ENCODE measurements at places on chromosomes 4 and X.
A peak's percentile ranks its signal among the peaks of the same experiment; 100 is the strongest.

- DNase-seq: no peak
Measured at GRCh38 chr4:74503580-74503979, 58.6 kb downstream of the AREG start.

- DNase-seq: no peak
Measured at GRCh38 chr4:189001283-189001970, 862.2 kb downstream of the TRIML1 start.

GRCh38 chr4:74625981-74626380, 168.3 kb downstream of the BTC start:
- no peak for DNase-seq

GRCh38 chr4:85929961-85930665, 429.7 kb downstream of the MAPK10 start:
- DNase-seq: peak; percentile 60

GRCh38 chr4:105343146-105343931, 130.5 kb downstream of the PPA2 start:
- DNase-seq: no peak

- no peak for DNase-seq
Measured at GRCh38 chr4:184536065-184536880, 61.9 kb upstream of the IRF2 start.

- DNase-seq: no peak
Measured at GRCh38 chrX:154748712-154749339, 2.1 kb downstream of the GAB3 start.

GRCh38 chr4:165779950-165780670, 92.9 kb upstream of the TLL1 start:
- DNase-seq: no peak

DNA sequence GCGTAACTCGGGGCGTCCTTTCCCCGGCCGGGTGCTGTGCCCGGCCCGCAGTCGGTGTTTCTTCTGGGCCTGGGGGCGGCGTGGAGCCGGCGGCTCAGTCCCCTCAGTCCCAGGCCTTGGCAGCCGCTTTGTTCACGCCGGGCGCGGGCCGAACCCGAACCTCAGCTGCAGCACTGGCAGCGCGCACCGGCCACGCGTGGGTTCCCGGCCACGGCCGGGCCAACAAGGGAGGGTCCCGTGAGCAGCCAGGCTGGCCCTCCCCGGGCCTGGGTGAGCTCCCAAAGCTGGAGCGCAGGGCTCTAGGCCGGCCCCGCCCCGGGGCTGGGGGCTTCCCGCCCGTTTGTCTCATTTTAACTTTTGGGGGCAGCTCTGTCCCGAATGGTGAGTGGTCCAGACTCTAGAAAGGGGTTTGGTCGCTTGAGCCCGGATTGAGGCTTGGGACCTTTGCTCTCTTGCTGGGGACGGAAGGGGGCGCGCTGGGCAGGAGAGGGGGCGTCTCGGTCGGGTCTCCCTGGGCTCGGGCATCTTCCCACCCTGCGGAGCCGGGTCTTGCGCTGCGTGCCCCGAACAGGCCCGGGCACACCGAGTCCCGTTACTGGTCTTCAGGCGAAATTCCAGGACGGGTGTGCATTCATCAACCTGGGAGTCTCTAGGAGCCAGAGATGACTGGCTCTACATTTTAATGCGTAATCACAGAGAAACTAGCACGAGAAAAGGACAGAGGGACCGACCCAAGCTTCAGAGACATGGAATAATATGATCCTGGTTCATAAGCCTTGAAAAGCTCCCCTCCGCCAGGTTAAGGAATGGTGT, 177.1 kb downstream of the CBR4 start:
- DNase-seq: no peak

DNA sequence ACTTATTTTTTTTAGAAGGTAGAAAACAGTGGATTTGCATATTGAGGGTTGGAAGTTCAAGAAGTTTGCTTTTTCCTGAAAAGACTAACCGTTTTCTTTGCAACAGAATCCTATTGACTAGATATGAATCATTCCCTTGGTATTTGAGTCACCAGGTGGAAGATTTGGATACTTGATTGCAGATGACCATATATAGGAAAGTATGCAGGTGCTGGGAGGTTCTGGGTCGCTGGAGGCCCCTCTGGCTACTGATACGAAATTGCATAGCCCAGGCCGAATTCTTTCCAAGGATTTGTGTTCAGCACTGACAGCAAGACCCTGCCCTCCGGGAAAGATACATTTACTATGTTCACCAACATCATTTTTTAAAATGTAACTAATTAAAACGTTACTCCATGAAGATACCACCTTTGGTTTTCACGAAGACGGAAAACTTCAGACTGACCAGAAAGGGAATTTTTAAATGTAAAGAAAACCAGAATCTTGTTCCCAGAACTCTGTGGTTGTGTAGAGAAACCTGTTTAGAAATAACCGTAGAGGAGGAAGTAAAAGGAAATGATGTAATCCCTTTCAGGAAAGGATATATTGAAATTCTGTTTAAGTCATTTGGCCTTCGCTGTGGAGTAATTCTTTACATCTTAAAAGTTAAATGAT, 946 bp downstream of the ANXA3 start:
- DNase-seq: no peak

- DNase-seq: no peak
Measured at GRCh38 chr4:71185037-71185436, 153.8 kb upstream of the SLC4A4 start.

DNA sequence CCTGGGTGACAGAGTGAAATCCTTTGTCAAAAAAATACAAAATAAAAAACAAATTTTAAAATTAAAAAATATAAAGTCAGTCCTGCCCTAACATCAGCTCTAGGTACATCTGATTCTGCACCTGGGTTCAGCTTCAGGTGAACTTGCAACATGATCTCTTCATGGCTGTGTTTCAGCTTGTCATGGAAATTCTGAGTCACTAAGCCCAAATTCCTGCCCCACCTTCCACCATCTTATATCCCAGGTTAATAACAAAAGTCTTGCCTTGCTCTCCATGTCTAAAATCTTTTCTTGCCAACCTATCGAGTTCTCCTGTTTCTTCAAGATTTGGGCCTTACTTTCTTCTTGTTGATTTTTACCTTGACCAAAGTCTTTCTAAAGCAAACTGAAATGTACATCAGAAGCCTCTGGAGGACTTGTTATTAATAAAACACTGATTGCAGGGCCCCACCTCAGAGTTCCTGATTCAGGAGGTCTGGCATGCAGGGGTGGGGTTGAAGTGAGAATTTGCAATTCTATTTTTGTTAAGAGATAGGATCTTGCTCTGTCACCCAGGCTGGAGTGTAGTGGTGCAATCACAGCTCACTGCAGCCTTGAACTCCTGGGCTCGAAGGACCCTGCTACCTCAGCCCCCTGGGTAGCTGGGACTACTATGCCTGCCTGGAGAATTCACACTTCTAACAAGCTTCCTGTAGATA, 125.8 kb upstream of the VCX3A start:
- no peak for DNase-seq

- no peak for DNase-seq
Measured at GRCh38 chr4:2846172-2846571, 2.5 kb downstream of the ADD1 start.

GRCh38 chr4:13544606-13545393, 492 bp upstream of the NKX3-2 start:
- peak; percentile 29 for DNase-seq

DNA sequence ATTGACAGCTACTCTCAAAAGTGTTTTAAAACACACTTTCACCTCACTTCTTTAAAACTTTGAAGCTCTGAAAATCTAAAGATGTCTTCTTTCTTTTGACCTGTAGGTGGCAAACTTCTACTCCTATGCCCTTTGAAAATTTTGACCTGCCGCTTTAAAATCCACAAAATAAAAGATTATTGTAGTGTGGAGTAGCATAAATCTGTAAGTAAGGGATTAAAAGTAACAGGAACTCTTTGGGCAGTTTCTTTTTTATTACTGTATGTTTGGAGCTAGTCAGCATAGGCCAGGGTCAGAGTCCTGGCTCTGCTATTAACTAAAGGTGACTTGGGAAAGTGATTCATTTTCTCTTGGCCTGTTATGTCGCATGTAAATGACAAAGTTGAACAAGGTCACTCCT, 25.5 kb downstream of the BBS12 start:
- no peak for DNase-seq

DNA sequence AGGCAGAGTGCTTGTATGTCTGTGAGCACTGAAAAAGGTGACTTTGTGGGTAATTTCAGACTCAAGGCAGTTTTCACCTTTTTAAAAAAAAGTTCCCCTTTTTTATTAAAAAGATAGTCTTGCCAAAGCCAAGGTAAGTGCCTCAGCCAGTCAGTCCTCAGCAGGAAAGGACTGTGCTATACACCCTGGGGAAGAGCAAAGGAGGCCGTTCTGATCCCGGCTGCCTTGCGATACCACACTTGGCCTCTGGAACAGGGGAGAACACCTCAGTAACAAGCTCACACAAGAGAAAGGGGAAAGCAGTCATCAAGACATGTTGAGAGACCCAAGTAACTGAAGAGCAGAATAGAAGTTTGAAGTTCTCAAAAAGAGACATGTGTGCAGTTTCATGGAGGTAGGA, 541.7 kb downstream of the BCOR start:
- no peak for DNase-seq

DNA sequence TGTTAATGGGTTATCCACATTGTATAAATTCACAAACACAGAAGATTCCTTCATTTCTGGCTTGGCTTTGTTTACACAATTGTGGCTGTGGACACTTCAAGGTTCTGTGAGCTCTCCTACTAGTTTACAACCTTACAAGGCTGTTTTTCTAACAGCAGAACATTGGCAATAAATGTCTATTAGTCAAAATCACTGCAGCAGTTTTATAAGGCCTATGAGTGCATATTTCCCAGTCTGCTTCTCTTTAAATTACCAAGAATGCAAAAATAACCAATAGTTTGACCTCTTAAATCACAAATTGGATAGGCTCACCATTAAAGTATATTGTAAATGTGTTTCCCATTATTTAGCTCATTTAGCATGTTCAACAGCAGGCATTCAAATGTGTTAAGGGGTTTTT, 239.2 kb downstream of the DKK2 start:
- no peak for DNase-seq

DNA sequence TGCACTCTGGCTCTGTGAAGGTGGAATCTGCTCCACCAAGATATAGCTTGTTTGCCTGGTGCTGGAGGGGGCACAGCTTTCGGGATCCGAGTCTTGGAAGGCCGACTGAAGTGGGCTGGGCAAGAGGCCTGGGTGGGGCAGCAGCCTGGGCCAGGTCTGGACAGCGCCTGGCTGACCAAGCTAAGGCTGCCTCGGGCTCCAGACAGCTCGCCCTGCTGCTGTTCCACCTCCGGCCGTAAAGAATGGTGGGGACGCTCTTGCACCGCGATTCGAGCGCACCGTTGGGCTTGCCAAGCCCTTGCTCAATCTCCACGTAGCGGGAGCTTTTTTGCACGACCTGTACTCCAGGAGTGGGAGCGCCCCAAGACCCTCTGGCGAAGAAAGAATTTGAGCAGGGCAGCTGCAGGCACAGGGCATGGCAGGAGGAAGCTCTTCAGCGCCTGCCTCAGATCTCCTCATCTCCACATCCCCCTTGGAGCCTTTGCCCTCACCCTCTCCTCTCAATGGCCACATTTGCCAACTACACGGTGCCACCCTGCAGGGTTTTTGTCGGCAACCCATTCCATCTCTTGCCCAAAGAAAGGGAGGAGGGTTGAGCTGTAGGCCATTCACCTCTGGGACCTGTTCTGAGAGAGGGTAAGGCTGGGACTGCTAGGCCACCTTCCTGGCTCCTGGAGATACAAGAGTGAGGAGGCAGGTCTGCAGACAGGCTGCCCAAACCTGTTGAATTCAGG, 18.9 kb downstream of the CNGA2 start:
- DNase-seq: no peak

GRCh38 chr4:11675051-11675800, 246.5 kb upstream of the HS3ST1 start:
- no peak for DNase-seq

DNA sequence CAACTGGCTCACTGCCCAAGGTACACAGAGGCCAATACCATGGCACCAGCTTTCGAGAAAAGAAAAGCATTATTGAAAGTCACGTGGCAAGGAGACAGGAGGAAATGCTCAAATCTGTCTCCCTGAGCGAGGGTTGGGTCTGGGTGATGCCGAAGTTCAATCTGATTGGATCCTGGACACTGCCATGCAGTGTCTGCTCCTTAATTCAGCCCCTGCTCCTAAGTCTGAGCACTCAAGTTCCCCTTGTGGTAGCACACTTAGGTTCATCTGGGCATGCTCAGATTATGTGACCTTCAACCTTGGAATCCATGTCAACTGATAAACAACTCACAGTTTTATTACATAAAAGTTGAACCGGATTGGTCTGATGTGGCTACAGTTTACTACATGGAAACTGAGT, 512.6 kb upstream of the GALNT7 start:
- DNase-seq: no peak

GRCh38 chr4:26071688-26072087, 157.7 kb downstream of the SMIM20 start:
- DNase-seq: no peak

DNA sequence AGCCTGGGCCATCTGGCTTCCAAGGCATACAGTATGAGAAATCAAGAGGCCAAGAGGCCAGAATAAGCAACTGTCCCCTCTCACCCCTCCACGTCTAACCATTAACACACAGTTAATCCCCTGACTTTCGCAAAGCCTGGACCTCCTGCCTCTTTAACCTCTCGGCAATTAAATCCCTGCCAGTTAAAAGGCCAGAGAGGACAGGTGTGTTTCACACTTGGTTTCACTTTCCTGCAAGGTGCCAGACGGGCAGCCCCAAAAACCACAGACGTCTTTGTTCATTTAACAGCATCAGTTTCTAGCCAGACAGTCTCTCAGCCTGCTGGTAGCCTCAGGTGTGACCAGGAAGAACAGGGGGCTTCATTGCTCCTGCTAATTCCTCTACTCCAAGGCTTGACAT, 91.1 kb upstream of the KIT start:
- peak; percentile 62 for DNase-seq

GRCh38 chrX:96764864-96765263, 80.2 kb downstream of the DIAPH2 start:
- DNase-seq: no peak

GRCh38 chr4:57044996-57045395, 65.2 kb downstream of the IGFBP7 start:
- no peak for DNase-seq

DNA sequence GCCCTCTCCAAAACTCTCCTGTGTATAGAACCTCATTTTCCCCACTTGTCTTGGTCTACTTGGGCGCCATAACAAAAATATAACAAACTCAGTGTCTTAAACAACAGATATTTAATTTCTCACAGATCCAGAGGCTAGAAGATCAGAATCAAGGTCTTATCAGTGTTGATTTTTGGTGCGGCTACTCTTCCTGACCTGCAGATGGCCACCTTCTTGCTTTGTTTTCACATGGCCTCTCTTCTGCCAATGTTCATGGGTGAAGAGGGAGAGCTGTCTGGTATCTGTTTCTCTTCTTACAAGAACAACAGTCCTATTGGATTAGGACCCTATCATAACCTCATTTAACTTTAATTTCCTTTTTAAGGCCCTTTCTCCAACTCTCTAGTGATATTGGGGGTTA, 177.3 kb downstream of the PABPC4L start:
- no peak for DNase-seq

Data from NCI-H187 treated with DMSO at 0.1 percent for 48 hours (cell line).